T-helper 22 cell (primary cell): ENCODE measurements at places on chromosomes 2 and 18.

DNA sequence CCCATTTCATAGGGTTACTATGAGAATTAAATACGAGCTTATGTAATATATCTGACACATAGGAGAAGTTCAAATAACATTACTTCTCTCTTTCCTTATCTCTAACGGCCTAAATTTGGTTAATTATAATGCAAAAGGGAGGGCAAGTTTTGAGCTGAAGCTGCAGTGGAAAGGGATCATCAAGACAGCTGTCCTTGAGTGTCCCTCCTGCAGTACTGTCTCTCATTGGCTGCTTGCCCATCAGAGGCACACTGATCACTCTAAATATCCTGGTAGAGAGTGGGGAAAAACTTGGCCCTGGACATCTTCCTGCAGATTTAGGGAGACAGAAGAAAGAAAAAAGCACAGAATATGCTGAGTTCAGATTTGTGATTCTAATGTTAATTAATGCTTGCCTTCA lies 186.0 kb downstream of the CAMKMT start:
- DNase-seq = no peak

GRCh38 chr2:168075446-168075845 lies 171.9 kb downstream of the STK39 start:
- no peak for DNase-seq

DNA sequence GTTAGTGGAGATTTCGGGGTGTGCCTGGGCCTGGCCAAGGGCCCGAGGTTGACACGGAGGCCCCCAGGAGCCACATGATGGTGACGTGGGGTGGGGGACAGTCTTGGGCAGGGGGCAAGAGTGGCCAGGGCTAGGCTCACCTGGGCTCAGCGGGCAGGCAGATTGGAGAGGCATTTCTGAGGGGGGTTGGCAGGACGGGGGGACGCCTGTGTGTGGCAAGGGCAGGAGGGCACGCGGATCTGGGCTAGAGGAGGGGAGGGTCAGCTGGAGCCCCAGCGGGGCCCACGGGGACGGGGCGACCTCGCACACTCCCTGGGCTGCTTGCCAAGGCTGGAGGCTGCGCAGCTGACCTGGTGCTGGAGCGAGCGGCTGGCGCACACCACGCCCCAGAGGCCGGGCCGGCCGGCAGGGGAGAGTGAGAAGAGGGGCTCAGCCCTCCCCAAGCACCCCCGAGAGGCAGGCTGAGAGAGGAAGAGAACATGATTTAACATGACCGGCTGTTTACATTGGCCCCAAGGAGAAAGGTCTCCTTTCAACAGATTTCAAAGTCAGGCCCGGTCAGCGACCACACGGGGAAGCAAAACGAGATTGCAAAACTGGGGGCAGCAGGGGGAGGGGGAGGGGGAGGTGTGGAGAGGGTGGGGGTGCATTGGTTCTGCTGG lies 38.0 kb upstream of the SNED1 start:
- DNase-seq = no peak

DNA sequence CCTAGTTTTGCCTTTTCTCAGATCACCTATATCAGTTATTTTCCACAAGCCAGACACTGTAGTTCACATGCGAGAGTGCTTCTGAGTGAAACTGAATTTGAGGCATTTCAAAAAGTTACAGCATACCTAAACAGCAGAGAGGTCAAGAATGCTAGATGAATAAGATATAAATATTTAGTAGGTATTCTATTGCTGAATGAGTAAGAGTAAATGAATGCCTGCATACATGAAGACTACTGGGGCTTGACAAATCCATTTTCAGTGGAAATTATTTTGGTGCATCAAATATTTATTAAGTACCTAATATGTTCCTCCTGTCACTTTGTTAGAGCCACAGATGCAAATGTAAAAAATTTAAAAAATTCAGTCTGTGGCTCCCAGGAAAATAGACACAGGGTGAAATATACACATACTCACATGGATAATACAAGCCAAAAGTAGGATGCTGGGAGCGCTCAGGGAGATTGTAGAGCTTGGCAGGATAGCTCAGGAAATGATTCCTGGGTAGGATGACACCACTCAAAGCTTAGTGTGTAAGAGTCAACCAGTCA lies 27.6 kb upstream of the CDC42EP3 start:
- DNase-seq = no peak

GRCh38 chr2:96116879-96117533 lies 635 bp upstream of the ADRA2B start:
- peak; percentile 24 for DNase-seq

DNA sequence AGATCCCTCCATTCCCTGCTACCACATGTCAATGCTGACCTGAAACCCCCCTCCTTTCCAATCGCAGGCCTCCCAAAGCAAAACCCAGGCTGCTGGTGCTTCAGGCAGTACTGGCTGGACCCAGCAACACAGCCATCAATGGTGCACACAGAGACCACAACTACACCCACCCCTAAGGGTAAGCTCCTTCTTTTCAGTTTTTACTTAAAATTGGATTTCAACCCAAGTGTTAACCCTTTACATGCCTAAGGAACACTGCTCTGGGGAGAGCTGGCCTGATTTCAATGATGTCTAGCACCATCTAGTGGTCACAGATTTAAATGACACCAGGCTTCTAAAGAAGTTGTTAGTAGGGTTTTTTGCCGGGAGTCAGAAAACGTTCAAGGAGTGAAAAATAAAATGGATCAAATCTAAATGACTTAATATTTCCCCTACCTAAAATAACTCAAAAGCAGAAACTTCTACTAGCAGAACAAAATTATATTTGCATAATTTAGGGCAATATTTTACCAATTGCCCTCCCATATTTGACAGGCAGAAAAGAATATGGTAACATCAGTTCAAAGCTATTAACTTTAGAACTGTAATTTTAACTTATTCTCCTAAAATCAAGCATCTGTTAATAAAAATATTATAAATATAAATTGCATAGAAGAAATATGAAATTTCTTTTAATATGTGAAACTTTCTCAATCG lies 24.6 kb downstream of the FECH start:
- no peak for DNase-seq

- DNase-seq = no peak
Measured at GRCh38 chr2:2101924-2102323, 229.2 kb downstream of the MYT1L start.

GRCh38 chr2:224492531-224492930 lies 90.6 kb upstream of the FAM124B start:
- DNase-seq = no peak

GRCh38 chr18:3912705-3913104 lies 462.7 kb downstream of the TGIF1 start:
- no peak for DNase-seq

DNA sequence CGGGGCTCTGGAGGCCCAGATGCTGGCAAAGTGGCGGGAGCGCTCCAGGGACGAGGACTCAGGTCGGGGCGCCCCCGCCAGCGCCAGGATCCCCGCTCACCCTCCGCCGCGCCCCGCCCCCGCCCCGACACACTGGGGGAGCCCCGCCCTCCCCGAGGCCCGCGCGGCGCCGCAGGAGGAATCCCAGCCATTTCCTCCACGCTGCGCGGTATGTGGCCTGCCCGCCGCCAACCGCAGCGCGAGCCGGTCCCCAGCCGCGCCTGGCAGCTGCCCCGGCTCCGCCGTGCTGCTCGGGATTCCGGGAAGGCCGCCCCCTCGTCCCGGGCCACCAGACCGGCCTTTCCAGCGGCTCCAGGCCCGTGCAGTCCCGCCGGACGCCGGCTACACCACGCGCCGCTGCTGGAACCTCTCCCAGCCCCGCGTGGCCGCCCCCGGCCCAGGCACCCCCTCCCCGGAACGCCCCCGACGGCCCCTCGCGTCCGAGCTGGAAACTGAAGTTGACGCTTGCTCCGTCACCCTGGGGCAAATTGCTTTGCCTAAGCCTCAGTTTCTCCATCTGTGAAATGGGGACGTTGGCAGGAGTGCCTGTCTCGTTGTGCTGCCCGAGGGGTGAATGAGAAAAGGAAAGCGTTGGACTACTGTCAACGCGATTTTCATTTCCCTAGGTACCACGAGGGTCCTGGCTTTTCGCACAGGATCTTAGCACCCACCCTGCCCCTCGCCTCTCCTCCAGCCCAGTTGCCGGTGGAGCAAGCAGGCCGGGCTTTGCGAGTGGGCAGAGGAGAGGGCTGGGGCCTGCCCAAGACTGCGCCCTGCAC lies 53.6 kb downstream of the PKDCC start:
- peak; percentile 57 for DNase-seq

DNA sequence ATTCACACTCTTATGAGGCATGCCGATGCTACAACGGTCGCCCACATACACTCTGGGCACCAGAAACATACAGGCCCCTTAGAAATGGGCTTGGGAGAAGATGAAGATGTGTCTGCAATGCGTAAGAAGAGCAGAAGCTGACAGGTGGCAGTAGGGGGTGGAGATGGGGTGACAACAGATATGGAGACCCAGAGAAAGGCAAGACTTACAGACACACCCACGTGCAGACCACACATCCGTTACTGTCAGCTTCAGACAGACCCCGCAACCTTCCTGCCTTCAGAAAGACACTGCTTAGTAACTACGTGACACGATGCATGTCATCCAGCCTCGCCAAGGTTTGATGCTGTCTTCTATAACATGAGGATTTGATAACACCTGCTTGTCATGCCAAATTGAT lies 89.5 kb downstream of the ZFP36L2 start:
- peak; percentile 84 for DNase-seq

GRCh38 chr2:106057206-106057605 lies 136.9 kb downstream of the UXS1 start:
- peak; percentile 25 for DNase-seq

DNA sequence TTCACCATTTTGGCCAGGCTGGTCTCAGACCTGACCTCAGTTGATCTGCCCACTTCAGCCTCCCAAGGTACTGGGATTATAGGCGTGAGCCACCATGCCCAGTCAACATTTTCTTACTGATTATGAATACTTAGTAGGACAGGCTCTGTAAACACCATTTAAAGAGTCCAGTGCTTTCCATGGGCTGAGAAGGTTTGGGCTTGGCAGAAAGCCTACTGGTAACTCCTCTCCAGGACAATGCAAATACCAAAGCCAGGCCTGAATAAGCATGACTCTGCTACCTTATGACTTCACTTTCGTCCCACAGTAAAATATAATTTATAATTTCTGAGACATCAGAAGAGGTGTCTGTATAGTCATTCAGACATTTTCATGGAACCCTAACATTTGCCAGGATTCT lies 60.2 kb upstream of the FAM117B start:
- no peak for DNase-seq

DNA sequence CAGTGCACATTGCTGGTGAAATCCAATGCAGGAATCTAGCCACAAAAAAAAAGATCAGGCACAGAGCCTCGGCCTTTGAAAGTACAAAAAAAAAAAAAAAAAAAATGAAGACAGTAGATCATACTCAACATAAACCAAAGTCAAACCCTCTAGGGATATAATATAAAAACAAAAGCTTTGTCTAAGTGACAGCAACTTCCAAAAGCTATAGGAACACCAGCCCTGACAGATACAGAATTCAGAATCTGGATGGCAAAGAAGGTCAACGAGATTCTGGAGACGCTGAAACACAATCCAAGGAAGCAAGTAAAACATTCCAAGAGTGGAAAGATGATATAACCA lies 54.0 kb upstream of the SCN1A start:
- DNase-seq = no peak

DNA sequence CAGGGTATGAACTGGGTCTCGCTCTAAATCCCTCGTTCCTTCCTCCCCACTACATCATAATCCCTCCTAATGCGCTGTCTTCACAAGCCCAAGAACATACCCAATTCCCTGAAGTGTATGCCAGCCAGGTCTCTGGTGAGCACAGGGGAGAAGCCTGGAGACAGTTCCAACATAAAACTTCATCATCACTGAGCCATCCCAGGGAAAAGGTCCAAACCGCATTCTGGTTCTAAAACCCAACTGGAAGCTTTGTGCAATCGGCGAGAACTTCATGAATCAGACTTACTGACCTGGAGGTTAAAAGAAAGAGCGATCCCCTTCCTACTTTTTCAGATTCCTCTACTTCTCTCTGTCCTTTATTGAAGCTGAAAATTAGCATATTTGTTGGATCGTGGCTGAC lies 132.7 kb downstream of the ALPK2 start:
- no peak for DNase-seq

GRCh38 chr2:48346124-48346536 lies 183.8 kb upstream of the STON1 start:
- no peak for DNase-seq

GRCh38 chr2:233856184-233856583 lies 1.8 kb upstream of the HJURP start:
- no peak for DNase-seq

- DNase-seq = no peak
Measured at GRCh38 chr2:96760986-96761832, 507 bp downstream of the CNNM4 start.

DNA sequence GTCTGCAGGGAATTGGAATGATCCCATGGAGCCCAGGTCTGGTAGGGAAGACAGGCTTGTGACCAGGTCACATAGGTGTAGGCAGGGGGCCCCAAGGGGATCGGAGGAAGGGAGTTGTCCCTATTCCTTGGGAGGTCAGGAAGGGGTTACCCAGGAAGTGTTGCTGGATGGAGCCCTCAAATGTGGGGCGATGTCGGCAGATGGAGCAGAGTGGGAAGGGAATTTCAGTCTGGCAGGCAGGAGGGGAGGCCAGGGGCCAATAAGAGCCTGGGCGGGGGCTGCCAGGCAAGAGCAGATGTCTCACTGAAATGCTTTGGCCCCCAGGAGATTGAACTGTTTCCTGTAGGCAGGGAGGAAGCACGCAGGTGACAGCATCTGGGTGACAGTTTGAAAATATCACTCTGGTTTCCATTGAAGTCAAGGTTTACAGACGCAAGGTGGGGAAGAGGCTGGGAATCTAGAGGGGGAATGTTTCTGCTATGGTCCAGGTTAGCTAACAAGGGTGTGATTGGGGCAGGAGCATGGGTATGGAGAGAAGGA lies 81.5 kb upstream of the SMAD2 start:
- DNase-seq = no peak

GRCh38 chr18:78126536-78126935 lies 853.1 kb upstream of the SALL3 start:
- no peak for DNase-seq

- DNase-seq = peak; percentile 67
Measured at GRCh38 chr2:39216346-39217191, 27.2 kb downstream of the CDKL4 start.

- DNase-seq = no peak
Measured at GRCh38 chr2:227607941-227608340, 6.7 kb downstream of the SCYGR3 start.

GRCh38 chr18:12749121-12749520 lies 46.3 kb downstream of the PSMG2 start:
- DNase-seq = no peak

GRCh38 chr2:28360718-28361293 lies 31.9 kb upstream of the FOSL2 start:
- no peak for DNase-seq

DNA sequence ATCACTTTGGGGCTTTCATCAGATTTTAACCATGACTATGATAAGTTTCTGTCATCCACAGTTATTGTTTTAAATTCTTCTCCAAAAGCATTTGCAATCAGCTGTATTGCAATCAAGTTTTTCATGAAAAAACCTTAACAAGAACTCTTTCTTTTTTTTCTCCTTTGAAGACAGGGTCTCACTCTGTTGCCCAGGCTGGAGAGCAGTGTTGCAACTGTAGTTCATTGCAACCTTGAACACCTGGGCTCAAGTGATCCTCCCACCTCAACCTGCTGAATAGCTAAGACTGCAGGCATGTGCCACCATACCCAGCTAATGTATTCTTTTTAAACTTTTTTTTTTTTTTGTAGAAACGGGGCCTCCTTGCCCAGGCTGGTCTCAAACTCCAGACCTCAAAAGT lies 45.5 kb upstream of the C2orf66 start:
- no peak for DNase-seq
